ENCODE measurements at places on chromosomes 16 and 17. TPM values are rescaled to one million over a fixed set of nuclear protein-coding genes. Genes with fewer than 3 reads are reported as not detected.
A peak's percentile ranks its signal among the peaks of the same experiment; 100 is the strongest.

Gene HID1
- 0.65 TPM for total RNA-seq

Gene ASGR1
- 0.86 TPM for total RNA-seq

Gene RAD51C
- 61.2 TPM for total RNA-seq

Gene HOXB5
- 2.0 TPM for total RNA-seq

Gene ANKRD40CL
- not detected for total RNA-seq

Gene NHLRC4
- total RNA-seq: not detected

Gene METTL16
- 34.7 TPM for total RNA-seq

Gene PRCD
- not detected for total RNA-seq

DNA sequence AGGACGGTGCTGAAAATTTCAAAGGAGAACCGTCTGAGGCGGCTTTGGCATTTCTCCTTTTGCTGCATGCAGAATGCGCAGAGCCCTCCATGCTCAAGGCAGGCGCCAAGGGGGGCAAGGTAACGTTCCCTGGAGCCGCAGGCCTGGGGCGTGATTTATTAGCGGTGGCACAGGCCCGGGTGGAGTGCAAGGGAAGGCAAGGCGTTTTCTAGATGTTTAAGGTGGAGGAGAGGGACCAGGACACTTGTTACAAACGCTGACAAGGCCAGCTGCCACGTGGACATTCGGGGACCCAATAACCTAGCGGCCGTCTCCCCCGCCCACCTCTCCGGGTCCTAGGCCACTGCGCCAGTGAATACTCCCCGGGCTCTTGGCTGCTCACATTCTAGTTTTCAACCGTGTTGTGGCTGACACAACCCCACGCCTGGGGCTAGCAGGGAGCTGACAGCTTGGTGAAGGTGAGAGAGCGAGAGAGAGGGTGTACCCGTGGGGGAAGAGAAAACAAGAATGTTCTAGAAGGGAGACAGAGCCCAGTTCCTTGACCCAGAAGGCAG, 250.1 kb downstream of the C16orf95 start:
- DNase-seq: no peak

DNA sequence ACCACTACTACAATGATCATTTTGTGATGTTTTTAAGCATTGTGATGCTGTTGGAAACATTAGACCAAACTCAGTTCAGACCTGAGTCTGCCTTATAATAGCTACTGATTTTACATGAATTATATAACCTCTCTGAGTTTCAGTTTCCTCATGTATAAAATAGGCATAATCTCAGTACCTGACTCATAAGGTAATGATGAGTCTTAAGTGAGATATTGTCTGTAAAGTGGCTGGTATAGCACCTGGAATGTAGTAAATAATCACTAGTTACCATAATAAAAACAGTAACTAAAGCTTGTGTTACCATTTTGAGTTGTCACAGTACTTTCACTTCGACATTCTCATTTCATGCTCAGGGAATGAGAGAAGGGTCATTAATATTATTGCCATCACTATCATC, 381.5 kb upstream of the SALL1 start:
- DNase-seq: no peak

GRCh38 chr17:77544347-77545110, 403.8 kb downstream of the SEC14L1 start:
- no peak for DNase-seq

- DNase-seq: no peak
These were observed 2.8 kb upstream of the PYCR1 start for GRCh38 chr17:81939881-81940385.

DNA sequence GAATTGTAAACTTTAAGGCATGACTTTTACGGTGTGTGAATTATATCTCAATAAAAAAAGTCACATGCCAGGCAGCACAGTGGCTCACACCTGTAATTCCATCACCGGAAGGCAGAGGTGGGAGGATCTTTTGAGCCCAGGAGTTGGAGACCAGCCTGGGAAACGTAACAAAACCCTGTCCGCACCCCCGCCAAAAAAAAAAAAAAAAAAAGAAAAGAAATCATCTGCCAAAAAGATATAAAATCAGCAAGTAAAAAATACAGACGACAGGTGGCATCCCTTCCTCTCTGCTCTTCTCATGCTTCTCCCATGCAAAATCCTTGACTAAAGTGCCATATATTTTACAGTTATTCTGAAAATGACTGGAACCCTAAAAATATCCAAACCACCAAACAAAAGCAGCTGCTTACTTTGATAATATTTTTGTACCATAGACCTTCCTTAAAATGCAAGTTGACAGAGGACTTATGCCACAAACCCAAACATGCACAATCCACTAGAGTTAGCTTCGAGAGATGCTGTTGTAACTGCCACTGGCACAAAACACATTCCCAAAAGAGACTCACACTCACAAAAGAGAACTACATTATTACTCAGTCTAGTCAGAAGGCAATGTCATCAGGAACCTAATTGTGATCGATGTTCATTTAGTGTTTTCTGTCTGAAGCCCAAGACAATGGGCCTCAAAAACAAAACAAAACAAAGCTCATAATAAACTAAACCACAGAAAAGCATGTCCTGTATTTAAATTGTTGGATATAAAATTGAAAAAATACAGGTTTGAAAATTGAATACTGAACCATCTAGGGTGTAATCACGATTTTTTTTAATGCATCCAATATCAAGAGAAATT, 2.4 kb downstream of the CRLF3 start:
- DNase-seq: no peak

DNA sequence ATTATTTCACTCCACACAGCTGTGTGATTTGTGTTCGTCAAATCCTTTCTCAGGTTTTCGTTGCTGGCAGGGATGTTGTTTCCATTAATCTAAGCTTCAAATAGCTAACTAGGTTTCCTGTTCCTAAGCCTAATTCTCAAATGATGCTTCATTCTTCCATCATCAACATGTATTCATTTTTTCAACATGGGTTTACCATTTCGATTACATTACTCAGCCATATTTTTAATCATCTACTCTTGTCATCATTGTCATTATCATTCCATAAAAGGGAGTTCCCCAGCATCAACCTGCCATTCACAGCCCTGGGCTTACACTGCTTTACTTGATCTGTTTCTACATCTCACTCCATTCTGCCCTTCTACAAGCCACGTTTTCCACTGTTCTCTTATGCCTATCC, 33.3 kb upstream of the ANKFN1 start:
- no peak for DNase-seq

GRCh38 chr17:61168506-61168905, 231.1 kb upstream of the TBX2 start:
- DNase-seq: no peak

DNA sequence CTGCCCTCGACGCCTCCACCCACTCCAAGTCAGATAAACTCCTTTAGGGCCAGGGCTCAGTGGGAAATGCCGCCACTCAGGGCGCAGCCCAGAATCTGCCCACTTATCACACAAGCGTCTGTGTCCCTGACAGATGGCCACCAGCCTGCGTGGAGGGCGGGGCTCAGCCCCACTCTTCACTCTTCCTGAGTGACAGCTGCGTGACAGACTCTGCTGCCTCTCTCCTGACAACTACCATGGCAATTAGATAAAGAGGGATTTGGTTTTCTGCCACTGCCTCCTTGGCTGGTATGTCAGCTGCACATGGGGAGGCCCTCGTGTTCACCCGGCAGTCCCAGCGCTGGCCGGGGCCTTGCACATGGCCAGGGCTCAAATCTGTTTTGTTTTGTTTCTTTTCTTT, 96.2 kb downstream of the RTN4RL1 start:
- no peak for DNase-seq

GRCh38 chr17:7590743-7591142, 849 bp upstream of the SOX15 start:
- DNase-seq: peak; percentile 78

DNA sequence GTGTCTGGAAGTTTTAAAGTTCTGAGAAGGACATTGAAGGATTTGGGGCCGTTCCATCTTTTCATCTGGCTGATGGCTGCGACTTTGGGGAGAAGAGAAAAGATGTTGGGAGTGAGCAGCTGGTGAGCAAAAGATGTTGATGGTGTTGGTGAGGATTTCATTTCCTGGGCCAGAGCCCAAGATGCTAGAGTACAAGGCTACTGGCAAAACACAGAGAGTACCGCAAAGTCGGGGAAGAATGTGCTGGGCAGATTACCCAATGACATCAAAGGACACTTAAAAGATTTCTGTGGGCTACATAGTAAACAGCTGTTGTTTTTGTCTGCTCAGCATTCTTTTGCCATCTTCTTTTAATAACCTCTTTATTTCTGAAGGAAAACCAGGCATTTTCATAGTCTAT, 49.4 kb upstream of the GAS7 start:
- no peak for DNase-seq

DNA sequence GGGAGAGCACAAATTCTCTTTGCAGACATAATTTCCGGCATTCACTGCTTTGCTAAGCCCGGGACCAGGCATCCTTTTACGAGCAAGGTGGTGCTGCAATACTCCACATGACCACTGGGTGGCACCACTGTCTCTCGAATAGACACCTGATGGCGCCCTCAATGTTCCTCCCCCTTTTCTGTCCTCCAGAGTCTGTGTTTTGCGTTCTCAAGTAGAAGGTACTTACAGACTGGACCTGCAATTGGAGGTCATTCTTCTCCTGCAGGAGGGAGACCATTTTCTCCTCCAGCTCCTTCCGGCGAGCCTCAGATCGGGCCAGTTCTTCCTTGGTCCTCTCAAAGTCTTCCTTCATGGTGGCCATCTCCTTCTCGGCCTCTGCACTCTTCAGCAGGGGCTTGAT, 45.2 kb downstream of the MYH13 start:
- peak; percentile 93 for DNase-seq
